Type B pancreatic cell (in vitro differentiated cells): ENCODE measurements at places on chromosomes 16 and 17. TPM values are rescaled to one million over a fixed set of nuclear protein-coding genes. Genes with fewer than 3 reads are reported as not detected.

DNA sequence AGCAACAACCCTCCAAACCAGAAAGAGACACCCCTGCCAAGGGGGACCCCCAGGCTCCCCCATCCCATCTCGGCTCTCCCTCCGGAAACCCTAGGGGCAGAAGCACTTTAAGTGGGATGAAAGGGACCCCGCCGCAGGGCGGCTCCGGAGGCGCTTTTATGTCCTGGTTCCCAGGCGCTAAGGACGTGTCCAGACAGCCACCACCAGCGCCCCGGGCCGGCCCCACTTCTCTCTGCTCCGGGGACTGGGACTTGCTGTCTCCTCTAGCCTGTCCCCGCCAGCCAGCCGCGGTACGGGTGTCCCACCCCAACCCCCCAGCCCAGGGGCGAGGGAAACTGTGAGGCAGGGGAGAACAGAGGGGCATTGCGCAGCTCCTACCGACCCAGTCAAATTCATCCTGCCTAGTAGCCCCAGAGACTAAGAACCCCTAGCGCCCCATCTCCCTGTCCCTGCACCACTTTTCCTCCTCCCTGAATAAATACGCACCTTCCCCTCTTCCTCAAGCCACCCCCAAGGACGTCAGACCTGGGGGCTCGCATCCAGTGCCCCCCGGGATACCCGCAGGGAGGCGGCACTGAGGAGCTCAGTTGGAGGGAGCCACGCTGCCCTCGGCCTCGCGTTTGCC, 4.1 kb downstream of the SP6 start:
- peaks cover 10% of the 10 kb centered on the region for H3K4me1 ChIP-seq
- no peak for DNase-seq
- peak overlapping the region; percentile 82 for H3K4me3 ChIP-seq
- H3K36me3 ChIP-seq: no peaks in the 10 kb centered on the region

- peaks cover 19% of the 10 kb centered on the region for H3K4me1 ChIP-seq
- DNase-seq: no peak
- H3K27ac ChIP-seq: no peak within 1 kb of the TSS
- H3K4me3 ChIP-seq: no peak within 1 kb of the TSS
- no peaks in the 10 kb centered on the region for H3K36me3 ChIP-seq
Observed at GRCh38 chr16:1533443-1533951, at the start of gene TMEM204. Gene TMEM204, plus strand, starts transcription at chr16:1533666. Its CDS starts 610 bp downstream, at chr16:1534276.

DNA sequence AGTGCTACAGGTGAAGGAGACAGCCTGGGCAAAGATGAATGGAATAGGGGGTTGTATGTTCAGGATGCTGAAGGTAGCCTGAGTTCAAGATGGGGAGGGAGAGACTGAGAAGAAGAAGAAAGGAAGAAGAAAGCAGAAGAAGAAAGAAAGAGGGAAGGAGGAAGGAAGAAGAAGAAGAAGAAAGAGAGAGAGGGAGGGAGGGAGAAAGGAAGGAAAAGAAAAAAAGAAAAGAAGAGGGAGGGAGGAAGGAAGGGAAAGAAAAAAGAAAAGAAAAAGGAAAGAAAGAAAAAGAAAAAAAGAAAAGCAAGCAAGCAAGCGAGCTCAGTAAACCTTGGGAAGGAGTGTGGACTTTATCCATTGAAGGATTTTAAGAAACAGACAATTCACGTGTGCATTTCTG, 7.8 kb downstream of the CCDC42 start:
- peaks cover 22% of the 10 kb centered on the region for H3K4me1 ChIP-seq
- no peak for DNase-seq
- H3K27me3 ChIP-seq: peaks cover 5% of the 10 kb centered on the region
- no peak overlapping the region for H3K27ac ChIP-seq
- no peaks in the 10 kb centered on the region for H3K36me3 ChIP-seq

DNA sequence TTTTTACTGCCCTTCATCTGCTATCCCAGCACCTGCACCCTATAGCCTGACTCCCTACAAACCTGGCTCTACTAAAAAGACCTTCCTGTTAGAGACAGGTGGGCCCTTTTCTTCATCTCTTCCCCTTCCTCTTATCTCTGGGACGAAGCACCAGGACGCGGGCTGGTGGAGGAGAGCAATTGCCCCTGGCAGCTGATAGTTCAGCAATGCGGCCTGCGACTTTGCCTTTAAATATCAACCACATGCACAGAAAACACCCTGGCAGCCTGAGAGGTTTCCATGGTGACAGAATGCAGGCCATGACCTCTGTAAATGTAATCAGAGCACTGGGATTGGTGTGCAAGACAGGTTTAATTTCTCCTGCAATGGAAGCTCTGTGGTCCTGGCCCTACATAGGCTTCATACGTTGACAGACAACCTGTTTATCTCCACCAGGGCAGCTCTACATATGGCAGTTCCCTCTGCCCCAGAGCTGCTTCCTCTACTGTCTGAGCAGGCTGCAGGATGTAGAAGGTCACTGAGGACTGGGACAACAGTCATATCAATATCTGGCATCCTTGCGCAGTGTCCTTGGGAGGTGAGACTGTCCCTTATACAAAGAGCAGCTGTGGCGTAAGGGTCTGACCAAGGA, 10.0 kb upstream of the SKAP1 start:
- no peaks in the 10 kb centered on the region for H3K36me3 ChIP-seq
- H3K4me1 ChIP-seq: peaks cover 27% of the 10 kb centered on the region

DNA sequence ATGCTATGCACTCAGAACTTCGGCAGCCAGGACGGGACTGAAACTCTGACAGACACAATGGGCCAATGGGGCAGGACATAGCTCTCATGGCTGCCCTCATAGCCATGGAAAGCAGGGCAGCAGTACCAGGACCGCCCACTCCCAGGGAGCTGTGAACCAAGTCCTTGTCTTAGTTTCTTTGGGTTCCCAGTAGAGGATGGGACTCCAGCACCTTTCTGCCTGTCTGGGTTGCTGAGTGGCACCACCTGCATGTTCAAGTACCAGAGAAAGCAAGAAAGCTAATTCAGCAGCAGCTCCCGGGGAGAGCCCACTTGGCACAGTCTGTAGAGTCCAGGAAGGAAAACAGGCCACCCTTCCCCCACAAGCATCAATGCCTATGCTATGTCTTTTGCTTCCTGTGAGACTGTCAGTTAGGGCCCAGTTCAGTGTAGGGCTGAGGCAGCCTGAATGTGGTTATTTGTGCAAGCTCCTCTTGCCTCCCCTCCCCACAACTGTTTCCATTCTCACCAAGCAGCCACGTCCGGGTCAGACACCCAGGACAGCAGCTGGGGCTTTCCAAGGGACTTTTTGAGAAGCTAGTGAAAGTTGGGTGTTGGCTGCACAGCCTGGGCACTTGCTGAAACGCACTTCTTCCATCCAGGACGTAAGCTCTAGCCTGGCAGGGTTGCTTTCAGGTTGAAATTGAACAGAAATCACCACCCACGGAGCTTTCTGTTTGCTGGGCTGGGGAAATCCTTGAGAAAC, 7.8 kb downstream of the SUPT4H1 start:
- H3K27ac ChIP-seq: no peak overlapping the region
- no peaks in the 10 kb centered on the region for H3K4me1 ChIP-seq
- no peaks in the 10 kb centered on the region for H3K27me3 ChIP-seq
- no peak for DNase-seq
- H3K36me3 ChIP-seq: peaks cover 24% of the 10 kb centered on the region
- H3K4me3 ChIP-seq: no peak overlapping the region

DNA sequence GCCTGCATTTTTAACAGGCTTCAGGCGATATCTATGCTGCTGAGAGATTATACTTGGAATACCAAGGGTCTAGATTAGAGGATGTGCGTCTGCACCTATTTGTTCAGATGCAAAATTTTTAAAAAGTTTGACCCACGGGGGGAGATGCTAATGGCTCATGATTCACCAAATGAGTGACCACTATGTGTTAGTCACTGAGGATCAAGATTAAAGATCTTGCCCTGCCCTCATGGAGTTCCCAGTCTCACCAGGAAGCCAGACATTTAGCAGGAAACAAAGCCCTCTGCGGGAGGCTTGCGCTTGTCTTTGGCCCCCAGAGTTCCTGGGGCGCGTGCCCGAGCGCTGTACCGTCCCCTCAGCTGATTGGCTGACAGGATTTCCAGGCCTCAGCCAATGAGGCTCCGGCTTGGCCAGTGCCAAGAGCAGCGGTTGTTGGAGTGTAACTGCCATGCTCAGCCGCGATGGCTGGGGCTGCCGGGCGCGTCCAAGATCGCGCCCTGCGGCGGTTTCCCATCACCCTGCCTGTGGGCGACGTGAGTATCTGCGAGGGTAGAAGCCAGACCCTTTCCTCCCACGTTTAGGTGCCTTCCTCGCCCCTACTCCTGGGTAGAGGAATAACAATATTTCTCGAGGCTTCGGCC, 4.5 kb upstream of the DDX19B start:
- no peak for DNase-seq
- H3K36me3 ChIP-seq: peaks cover 1% of the 10 kb centered on the region
- no peaks in the 10 kb centered on the region for H3K27me3 ChIP-seq
- H3K4me3 ChIP-seq: no peak overlapping the region

DNA sequence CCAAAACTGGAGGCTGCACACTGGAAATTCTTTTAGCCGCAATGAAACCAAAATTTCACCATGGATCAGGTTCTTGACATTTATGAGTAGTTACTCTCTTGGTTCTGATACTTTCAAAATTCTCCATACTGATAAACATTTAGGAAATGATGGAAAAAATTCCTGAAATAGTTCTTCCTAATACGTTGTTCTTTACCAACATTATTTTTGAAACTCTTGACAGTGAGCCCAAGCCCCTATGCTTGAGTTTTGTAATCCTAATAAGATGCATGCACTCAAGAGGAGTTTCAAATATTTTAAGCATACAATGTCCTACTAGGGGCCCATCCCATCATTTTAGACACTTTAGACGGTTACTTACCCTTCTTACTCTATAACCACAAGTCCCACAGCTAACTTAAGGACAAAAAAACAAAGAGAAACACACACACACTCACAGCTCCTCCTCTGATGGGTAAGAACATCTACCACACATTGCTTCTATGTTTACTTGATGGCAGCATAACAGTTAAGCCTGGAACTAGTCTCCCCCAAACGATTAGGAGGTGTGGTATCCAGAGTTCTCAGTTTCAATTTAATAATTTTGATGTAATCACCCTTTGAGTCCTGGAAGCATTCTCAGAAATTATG, 3.7 kb downstream of the VEZF1 start:
- peaks cover 59% of the 10 kb centered on the region for H3K4me1 ChIP-seq
- H3K27me3 ChIP-seq: peaks cover 3% of the 10 kb centered on the region
- DNase-seq: no peak
- H3K27ac ChIP-seq: peak overlapping the region; percentile 12

- H3K4me1 ChIP-seq: no peaks in the 10 kb centered on the region
- no peak overlapping the region for H3K27ac ChIP-seq
- H3K27me3 ChIP-seq: no peaks in the 10 kb centered on the region
- no peak overlapping the region for H3K4me3 ChIP-seq
- H3K36me3 ChIP-seq: no peaks in the 10 kb centered on the region
Observed at GRCh38 chr16:87687126-87687910, 78.5 kb downstream of the KLHDC4 start.

DNA sequence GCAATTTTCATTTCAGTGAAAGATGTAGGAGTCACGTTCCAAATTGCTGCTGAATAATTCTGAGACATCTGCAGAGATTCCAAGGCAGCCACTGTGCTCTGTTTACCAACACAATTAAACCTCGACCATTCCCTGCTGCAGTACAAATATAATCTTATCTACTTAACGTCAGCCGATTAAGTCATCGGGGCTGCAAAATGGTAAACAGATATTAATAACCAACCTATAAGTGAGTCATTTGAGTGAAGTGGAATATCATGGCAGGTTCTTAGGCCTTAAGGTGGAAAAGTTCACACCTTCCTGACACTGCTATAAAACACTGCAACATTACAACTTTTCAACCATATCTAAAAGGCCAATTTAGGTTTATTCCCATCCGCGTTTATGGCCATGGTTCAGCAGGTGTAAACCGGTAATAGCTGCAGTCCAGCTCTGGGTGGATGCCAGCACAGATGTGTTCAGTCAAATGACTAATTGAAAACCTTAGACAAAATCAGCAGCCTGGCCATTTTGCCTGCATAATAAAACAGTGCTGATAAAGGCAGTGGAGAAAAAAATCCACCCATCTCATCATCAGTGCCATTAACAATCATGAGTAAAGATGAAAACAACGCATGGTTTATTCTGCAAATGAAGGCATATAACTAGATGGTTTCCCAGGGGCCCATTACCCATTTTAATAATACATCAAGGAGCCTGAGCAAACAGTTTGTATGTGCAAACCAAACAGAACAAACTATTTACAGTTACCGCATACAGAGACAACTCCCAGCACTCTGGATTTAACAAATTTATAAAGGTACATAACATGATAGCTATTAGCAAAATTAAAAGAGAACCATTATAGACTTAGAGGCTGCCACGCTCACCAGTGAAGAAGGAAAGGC, 202.9 kb upstream of the IRX3 start:
- no peak for DNase-seq
- peaks cover 7% of the 10 kb centered on the region for H3K4me1 ChIP-seq
- no peaks in the 10 kb centered on the region for H3K36me3 ChIP-seq
- H3K27me3 ChIP-seq: no peaks in the 10 kb centered on the region

The TPSG1 gene
- 0.43 TPM in 1 of 2 replicates, not detected in the other for total RNA-seq

The FOXN1 gene
- total RNA-seq: 1.0 and 1.2 TPM in 2 replicates

The LDHD gene
- 0.69 and 1.8 TPM in 2 replicates for total RNA-seq
